Substantia nigra (tissue), 51 donors: ENCODE measurements at places on chromosomes 1 and 21.
A peak's percentile ranks its signal among the peaks of the same experiment; 100 is the strongest.

- no peak for DNase-seq
Measured at GRCh38 chr1:233459470-233459945, 132.0 kb downstream of the MAP3K21 start.

DNA sequence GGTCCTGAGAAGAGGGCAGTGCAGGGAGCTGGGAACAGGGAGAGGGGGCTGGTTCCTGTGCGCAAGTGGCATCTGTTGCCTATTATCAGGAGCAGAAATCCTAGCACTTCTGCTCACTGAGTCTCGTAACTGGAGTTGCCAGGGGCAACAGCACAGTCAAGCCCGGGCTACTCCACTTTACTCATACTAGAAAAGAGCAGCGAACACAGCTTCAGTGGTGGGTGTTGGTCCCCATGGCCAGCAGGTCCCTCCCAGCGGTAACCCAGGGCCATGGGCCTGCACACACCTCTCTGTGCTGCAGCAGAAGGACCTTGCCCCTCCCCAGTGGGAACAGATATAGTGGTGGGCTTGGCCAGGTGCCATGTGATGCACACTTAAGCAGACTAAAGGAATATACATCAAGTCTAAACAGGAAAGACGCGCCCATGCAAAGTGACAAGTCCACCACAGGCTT is 8.5 kb downstream of the PYCR2 start:
- DNase-seq: no peak

- DNase-seq: no peak
Measured at GRCh38 chr1:180311011-180311730, 81.1 kb downstream of the LHX4 start.

DNA sequence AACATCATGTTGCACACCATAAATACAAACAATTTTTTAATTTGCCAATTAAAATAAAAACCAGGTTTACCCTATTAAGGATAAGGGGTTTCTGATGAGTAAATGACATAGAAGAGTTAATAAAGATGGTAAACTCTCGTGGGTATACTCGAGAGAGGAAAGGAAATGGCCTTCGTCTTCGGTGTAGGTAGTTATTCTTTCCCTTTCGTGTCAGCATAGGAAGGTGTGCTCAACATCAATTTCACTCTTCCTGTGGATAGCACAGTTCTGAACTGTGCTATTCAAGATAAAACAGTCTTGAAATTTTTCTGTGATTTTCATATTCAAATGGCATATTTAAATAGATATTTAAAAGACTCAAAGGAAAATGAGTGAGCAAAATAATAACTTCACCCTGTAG is 98.2 kb downstream of the RGL1 start:
- no peak for DNase-seq

- DNase-seq: no peak
Measured at GRCh38 chr1:96002969-96003964, 718.3 kb upstream of the PTBP2 start.

DNA sequence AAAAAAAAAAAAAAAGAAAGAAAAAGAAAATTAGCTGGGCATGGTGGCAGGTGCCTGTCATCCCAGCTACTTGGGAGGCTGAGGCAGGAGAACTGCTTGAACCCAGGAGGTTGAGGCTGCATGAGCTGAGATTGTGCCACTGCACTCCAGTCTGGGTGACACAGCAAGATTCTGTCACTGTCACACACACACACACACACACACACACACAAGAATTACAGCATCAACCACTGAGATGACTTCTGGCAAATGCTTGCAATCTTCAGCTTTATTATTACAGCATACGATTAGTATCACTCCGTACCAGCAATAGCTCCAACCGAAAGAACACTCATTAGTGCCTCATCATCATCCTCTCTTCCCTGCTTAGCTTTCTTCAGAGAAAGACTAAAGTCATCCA is 4.6 kb downstream of the ORC1 start:
- no peak for DNase-seq

- no peak for DNase-seq
Measured at GRCh38 chr21:34684174-34684876, 15.5 kb downstream of the CLIC6 start.

DNA sequence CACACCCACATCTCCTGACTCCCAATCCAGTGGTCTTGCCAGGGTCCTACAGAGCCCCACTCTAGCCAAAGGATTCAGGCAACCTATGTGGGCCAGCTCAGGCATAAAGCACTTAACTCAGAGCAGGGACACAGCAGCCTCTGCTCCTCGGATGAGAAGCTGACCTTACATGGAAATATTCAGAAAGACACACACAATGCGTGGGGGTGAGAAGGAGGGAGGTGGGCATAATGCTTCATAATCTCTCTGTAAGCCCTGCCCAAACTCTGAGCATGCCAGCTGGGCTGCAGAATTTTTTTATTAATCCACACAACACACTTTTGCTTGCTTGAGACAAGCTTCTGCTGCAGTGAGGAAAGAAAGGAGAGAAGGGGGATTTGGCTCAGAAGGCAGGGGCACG is 21.6 kb downstream of the KCND3 start:
- DNase-seq: no peak

GRCh38 chr1:182400567-182400966 is at the start of gene TEDDM1:
Gene TEDDM1, minus strand, starts transcription at chr1:182400667. Its CDS starts 182 bp downstream, at chr1:182400485.
- no peak for DNase-seq

- DNase-seq: peak; percentile 46
Measured at GRCh38 chr1:10074059-10074851, 41.5 kb downstream of the UBE4B start.

DNA sequence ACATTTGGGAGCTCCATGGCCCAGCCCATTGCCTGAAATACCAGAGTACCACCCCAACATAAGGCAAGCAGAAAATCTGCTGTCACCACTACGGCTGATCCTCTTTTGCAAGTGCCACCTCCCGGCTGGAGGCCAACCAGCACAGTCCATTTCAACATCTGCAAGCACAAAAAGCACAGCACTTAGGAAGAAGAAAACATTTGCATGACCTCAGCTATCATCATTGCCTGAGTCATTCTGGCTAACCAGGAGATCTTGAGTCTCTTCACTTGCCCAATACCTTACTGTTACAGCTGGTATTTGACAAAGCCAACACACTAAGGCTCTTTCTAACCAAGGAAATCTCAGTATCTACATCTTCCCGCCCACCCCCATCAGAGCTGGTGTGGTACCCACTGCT is 55.9 kb downstream of the NEK7 start:
- DNase-seq: no peak

DNA sequence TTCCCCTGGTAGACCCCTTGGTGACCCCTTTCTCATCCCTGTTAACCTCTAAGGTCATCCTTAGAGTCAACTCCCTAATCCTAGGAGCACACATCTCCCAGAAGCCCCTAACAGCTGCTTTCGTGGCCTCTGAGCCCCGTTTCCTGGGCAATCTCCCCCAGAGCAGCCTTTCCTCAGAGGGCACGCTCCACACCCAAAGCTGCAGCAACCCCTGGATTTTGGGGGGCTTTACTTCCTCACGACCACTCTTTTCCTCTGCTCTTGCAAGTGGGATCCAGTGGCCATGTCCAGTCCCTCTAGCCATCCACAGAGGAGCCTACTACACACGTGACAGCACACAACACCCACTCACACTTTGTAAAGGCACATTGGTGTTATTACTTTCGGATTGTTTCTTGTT is 13.8 kb downstream of the ABCA4 start:
- no peak for DNase-seq

- DNase-seq: no peak
Measured at GRCh38 chr1:41767534-41768525, 150.9 kb downstream of the HIVEP3 start.

- no peak for DNase-seq
Measured at GRCh38 chr1:97245682-97246081, 524.1 kb downstream of the PTBP2 start.

DNA sequence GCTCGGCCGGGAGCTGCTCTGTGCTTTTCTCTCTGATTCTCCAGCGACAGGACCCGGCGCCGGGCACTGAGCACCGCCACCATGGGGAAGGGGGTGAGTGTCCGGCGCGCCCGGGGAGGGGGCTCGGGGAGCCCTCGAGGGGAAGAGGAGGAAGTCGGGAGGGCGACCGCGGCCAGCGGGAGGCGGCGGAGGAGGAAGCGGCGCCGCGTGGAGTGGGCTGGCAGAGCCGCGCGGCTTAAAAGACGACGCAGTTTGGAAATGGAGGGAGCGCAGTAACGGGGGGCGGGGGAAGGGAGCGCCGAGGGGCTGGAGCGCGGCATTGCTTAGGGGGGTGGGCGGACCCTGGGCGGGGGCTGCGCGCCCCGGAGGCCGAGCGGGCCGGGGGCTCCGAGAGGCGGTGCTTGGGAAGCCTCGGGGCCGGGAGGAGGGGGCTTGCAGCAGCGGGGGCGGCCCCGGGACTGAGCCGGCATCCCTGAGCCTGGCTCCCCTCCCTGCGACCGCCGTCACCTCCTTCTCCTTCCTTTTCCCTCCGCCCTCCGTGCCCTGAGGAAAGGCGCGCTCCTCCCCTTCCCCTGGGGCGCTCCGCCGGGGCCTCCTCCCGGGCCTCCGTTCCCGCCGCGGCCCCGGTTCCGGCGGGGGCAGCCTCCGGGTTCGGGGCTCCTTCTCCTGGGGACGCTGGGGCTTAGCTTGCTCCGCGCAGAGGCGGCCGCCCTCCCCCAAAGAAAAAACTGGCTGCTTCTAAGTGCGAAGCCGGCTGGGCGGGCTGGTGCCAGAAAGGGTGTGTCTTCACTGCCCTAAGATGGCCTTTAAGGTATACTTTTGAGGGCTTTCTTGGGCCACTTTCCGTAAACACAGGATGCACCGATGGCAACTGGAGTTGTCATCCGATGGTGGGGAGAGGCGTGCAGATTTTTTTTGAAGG is 648 bp downstream of the ATP1A1 start:
- DNase-seq: peak; percentile 15

DNA sequence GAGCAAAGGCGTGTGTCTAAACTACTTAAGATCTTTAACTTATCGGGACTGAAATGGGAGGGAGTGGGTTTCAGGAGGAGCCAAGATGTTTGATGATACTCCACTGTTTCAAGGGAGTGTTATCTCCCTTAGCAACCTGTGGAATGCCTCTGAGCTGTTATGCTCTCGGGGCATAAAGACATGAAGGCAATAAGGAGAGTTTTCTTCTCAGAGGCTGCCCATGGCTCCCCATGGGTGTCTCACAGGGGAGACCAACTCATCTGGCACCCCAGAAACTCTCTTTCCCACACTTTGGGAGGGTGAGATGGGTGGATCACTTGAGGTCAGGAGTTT is 130.0 kb downstream of the LIPI start:
- DNase-seq: no peak

GRCh38 chr1:243312952-243313634 is 57.3 kb downstream of the SDCCAG8 start:
- no peak for DNase-seq

DNA sequence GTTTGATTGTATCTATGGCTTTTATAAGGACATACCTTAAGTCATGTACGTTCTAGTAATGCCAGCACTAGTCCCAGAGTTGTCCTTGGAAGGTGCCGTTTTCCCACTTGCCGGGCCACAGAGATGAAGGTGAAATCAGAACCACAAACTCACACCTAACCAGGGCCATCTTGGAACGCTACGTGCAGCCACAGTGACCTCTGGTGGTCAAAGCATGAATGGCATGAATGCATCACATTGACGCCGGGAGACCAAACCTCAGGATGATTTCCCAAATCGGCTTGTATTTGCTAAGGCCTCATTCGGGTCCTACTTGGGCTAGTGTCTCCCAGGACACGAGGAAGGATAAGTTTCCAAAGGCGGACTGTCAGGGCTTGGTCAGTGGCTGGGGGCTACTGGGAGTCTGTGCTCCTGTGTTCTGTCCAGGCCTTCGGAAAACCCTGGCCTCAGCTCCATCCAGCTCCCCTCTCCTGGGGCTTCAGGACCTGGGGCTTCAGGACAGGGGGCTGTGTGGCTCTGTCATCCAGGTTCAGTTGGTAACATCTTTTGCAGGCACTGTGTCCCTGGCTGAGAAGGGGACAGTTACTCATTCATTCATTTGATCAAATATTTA is 260.5 kb downstream of the PRDM2 start:
- peak; percentile 18 for DNase-seq

- DNase-seq: no peak
Measured at GRCh38 chr1:21621761-21622436, 47.3 kb downstream of the RAP1GAP start.

GRCh38 chr1:3735688-3736087 is 16.6 kb upstream of the CCDC27 start:
- no peak for DNase-seq

GRCh38 chr21:37587203-37587602 is 220.6 kb downstream of the DYRK1A start:
- DNase-seq: no peak

DNA sequence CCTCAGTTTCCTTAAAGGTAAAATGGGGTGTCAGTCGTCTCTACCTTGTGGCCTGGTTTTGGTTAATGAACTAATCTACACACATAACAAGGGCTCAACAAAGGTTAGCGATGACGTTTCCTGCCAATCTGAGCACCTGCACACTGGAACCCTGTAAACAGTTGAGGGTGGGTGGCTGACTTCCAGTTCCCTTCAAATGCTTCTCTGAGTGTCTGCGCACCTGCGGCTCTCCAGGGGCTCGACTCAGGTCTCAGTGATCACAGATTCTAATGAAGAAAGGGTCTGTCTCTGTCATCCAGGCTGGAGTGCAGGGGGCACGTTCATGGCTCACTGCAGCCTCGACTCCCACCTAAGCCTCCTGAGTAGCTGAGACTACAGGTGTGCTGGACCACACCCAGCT is 3.3 kb upstream of the AGPAT3 start:
- DNase-seq: no peak

GRCh38 chr1:9149151-9149550 is 20.2 kb upstream of the GPR157 start:
- no peak for DNase-seq

GRCh38 chr1:217660353-217661062 is 29.4 kb downstream of the SPATA17 start:
- DNase-seq: no peak
